HS-27A (cell line): ENCODE measurements at places on chromosomes 2 and 18.

DNA sequence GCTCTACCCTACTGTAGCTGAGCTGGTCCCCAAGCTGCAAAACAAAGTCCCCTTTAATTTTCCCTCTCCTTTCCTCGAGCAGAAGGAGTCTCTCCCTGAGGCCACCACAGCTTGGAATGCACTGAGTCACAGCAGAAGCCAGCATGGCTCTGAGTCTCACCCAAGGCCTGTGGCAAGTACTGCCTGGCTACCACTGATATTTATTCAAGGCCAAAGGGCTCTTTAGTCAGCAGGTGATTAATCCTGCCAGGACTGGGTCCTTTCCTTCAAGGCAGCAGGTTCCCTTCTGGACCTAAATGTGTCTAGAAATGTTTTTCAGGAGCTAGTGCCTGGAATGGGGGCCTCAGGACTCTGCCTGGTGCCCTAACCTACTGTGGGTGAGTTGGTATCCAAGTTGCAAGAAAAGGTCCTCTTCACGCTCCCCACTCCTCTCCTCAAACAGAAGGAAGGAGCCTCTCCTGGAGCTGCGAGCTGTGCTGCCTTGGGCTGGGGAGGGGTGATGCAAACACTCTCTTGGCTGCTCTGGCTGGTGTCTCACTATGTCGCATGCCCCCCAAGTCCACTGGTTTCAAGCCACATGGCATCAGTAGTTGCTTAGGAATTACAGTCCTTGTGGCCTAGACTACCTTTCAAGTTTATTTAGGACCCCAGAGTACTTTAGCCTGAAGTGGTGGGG is 53.4 kb downstream of the CD28 start:
- no peak for DNase-seq

GRCh38 chr2:222734703-222735014 is 63.2 kb downstream of the MOGAT1 start:
- no peak for DNase-seq

- no peak for DNase-seq
Measured at GRCh38 chr2:176639671-176640070, 370.4 kb downstream of the MTX2 start.

DNA sequence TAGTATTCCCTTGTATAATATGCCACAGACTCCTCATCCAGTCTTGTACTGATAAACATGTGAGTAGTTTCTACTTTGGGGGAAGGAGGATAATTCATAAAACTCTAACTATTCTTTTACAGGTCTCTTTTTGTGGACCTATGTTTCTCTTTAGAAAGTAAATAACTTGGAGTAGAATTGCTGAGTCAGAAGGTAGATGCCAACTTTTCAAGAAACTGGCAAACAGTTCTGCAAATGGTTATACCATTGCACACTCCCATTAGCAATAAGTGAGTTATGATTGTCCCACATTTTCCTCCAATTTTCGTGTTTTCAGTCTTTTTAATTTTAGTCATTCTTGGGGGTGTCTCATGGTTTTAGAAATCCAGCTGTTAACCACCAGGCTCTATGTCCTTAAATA is 477.2 kb upstream of the LRRTM4 start:
- no peak for DNase-seq

- DNase-seq: peak; percentile 3
Measured at GRCh38 chr2:178450524-178450773, 526 bp downstream of the PRKRA start.

- DNase-seq: no peak
Measured at GRCh38 chr2:25313711-25314513, 27.8 kb downstream of the DNMT3A start.

GRCh38 chr18:65477455-65477854 is 273.4 kb upstream of the CDH7 start:
- no peak for DNase-seq

DNA sequence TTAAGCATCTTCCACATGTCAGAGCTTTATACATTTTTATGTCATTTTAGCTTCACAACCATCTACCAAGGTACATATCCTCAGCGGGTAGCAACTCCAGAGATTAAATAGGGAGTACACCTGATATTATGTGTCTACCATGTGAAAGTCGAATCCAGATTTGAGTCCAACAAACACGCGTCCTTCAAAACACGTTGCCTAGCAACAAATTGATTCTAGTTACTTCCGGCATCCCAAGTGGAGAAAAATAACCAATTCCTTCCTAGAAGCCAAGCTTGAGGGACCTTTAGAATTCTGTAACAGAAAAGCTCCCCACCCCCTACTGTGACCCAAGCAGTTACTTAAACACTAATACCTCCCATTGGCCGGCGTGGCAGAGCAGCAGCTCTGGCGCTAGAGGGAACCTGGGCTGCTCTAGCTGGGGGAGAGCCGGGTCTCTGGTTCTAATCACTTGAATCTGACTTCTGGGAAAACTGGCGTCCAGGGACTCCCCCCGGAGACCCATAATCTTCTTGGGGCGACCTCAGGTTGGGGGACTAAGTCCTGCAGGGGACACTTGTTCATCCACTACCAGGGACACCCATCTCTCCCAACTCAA is at the start of gene ERICH2:
Gene ERICH2, plus strand, starts transcription at position 371 of the 598 bp plus-strand sequence. CDS start 304 bp downstream, outside the sequence.
- DNase-seq: peak; percentile 2

DNA sequence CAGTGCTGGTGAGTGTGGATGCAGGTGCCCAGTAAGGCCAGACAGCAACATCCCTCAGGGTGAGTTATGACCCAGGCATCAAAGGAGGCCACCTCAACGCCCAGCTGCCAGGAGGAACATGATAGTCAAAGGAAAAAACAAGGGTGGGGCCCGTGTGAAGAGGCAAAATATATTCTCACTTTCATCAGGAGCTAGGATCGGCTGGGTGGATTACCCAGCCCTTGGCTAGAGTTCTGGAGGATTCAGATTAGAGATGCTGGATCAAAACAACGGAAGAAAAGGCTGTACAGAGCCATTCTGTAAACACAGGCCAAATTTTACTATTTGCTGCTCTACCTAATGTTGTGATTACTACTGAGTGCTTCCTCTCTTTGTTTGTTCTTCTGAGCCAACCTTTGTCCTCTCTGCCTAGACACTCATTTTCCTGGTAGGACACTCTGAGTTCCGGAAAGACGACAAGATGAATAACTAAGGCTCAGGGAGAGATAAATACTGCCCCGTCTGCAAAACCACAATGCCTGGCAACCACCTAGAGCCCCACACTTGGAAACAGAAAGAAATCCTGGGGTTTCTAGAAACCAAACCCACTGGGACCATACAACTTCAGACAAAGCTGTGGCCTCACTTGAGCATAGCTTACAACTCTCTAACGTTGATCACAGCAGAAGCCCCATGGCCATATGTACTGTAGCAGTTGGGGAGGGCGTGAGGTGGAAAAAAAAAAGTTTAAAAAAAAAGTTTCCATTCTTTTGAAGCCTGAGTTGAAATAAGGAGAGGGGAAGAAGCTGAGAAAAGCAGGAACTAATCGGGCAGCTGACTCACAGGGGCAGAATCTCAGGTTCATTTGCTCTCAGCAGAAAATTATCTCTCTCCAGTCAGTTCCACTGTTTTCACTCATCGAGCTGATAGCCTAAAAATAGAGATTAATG is 17.8 kb upstream of the PMAIP1 start:
- no peak for DNase-seq

DNA sequence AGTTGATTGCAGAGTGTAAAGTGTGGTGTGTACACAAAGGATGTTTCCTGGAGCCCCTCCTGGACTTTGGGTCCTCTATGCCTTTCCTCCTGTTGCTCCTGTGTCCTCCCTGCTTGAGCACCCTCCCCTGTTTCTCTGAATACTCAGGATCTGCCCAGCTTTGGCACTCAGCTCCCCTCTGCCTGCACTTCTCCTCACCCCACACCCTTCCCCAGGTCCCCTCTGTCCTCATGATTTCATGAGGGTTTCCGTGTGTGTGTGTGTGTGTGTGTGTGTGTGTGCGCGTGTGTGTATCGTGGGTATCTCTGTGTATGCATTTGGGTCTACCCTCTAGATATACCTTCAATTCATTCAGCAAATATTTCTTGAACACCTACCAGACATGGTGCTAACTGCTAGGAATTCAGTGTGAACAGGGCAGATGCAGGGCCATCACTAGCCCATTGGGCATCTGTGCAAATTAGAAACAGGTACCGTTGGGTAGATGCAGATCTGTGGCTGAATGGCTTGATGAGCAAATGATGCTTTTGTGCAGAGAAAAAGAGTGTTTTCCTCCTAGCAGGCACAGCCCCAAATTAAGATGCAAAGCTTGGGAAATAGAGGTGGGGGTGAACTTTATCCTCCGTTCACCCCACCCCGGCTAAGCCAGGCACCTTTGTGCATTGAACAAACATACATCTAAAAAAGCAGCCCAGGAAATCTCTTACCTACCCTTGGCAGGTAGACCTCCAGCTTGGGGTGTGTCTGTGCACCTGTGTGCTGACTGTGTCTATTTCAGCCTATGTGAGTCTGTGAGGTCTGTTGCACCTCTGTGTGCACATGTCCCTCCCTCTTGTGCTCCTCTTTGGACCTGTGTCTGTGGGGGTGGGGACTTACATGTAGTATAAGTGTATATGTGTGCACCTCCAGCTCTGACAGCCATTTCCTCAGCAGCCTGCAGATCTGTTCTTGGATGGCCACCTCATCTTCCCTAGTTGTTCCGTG is 60.0 kb upstream of the EPAS1 start:
- DNase-seq: no peak

- peak; percentile 61 for DNase-seq
Measured at GRCh38 chr2:95314964-95315611, 17.9 kb downstream of the KCNIP3 start.

- no peak for DNase-seq
Measured at GRCh38 chr2:80050246-80050645, 254.3 kb downstream of the LRRTM1 start.

- DNase-seq: no peak
Measured at GRCh38 chr2:238145851-238146250, 7.4 kb downstream of the KLHL30 start.

DNA sequence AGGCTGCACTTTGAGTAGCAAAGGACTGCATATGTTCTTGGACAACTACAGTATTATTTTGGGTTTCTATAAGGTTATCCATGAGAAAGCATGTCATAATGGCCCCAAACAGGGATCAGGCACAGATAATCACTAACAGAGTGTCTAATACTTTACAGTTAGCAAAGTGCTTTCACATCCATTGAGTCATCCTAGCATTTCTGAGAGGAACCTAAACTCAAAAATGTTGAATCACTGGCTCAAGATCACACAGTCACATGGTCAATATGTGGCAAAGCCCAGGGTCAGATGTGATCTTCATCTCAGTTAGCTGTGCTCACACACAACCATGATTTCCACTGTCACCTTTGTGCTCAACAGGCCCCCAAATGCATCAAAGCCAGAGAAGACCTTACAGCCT is 156.1 kb upstream of the VRK2 start:
- no peak for DNase-seq

DNA sequence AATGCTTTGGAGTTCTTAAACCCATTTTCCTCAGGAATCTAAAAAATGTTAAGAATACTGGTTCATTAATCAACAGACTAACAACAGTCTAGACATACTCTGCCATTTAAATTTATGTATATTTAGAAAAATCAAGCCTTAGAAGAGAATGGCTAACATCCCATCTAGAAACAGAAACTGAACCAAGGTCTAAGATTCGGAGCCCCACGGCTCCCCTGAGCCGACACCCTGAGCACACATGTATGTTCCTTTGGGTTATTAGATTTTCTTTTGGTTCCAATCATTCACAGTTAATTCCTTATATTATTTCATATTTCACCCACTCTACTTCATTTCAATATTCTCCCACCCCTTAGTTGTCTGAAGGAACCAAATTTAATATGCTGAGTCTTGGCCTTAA is 94.8 kb upstream of the HNRNPA3 start:
- no peak for DNase-seq

GRCh38 chr2:43331422-43331821 is 105.0 kb upstream of the ZFP36L2 start:
- DNase-seq: no peak

DNA sequence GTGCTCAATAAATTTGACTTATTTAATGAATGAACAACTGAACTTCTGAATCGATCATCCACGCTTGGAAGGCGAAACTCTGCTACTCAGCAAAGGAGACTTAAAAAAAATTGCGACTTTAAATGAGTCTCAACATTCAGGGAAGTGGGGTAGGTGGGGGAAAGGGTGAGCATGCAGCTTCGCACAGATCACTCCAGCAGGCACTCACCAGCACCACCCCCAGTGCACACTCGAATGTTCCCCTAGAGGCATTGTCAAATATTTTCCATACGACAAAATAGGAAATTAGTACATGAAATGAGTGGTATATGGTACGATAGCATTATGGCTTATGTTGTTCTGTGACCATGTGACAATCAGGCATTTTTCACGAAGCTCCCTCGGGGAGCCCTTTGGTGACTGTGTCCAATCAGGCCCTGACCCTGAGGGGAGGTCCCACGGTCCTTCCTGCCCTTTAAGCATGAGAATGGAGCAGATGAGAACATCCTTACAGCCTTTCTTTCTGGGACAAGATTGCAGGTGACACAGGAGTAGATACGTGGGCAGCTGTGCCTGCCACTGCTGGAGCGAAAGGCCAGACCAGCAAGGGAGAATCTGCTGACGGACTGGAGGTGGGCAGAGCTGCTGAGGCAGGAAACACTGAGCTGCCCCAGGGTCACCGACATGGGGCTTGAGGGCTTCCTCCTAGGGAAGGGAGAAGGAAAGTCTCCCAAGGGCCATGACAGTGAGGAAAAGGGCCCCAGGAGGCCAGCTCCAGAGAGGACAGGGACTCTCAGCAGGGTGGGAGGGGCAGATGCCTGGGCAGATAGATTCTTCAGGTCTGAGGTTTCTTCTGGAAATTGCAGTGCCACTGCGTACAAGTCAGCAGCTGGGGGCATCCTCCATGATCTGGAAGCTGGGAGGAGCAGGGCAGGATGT is 101.3 kb upstream of the ID2 start:
- no peak for DNase-seq

DNA sequence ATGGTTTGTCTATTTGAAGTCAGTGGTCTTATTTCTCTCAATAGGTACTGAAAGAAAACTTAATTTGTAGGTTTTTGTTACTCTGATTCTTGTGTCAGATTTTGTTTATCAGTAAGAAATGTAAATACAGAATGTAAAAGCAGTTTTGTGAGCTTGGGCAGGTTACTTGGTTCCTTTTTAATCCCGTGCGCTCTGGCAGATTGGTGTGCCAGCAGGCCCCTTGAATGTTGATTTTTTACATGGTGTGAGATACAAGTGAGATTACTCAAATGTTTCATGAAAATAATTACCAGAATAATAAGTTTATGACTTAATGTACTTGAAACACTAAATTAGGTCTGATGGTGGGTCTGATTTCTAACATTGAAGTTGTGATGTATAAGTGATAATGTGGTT is 13.4 kb downstream of the HNRNPA3 start:
- DNase-seq: no peak

DNA sequence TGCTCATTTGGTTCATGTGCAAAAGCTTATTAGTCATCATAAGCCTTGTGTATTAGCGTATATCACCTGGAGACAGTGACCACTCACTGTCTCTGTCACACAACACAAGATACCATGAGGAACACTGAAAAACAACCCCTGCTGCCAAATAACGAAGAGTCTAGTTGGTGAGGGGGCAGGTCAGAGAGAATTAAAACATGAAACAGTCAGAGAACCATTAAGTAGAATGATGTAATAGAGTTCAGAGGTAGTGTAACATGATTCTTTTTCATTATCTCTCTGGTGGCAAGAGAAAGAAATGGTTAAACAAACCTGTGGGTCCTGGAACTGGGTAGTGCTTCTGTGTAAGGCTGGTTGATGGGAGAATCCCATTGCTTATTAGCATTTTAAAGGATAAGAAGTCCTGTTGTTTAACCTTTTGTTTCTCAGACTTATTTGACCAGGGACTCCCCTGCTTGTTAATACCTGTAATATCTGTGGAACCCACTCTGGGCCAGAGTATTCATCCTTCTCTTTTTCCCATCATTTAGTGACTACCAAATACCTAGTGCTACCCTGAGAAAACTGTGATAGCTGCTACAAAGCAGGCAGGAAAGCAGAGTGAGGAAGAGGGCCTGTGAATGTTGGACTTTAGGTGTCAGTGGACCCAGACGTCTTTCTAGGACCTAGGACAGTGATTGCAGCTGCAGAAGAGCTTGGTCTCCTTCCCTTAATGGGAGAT is 38.0 kb downstream of the PTRHD1 start:
- DNase-seq: no peak
